ENCODE measurements at places on chromosomes 16 and 17. TPM values are rescaled to one million over a fixed set of nuclear protein-coding genes. Genes with fewer than 3 reads are reported as not detected.

OR3A2 gene
- not detected for total RNA-seq

CPNE7 gene
- 21.8 TPM for total RNA-seq

TNP2 gene
- not detected for total RNA-seq

NOTUM gene
- total RNA-seq = 0.72 TPM

DNA sequence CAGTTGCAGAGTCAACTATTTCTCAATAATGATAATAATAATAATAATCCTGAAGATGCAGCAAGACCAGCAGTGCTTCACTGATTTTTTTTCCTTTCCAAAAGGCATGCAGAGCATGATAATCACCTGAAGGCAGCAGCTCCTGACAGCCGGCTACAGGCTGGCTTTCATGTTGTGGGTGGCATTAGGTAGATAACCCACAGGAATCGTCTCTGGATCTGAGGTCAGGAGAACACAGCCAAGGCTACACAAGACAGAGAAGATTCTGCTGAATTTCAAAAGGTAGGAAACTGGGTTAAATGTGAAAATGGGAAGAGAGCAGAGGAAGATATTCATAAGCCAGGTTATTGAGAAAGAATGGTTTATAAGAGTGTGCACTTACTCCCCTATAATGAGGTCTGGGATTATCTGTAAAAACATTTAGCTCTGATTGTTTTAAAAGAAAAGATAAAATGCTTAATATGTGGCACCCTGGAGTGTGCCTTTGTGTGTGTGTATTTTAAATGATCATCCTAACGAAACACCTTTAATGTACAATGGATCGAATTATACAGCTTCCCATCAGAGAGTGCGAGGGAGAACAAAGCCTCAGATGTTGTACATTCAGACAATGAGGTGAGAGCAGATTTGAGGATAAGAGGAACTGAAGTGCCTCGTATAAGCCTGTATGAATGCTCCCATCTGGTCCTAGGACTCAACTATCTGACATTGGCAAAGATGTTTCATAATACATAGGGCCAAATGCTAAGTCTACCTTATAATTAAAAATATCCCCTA is 273.1 kb downstream of the PHKB start:
- H3K4me1 ChIP-seq = peaks cover 34% of the 10 kb centered on the region
- H3K27me3 ChIP-seq = no peaks in the 10 kb centered on the region
- H3K36me3 ChIP-seq = no peaks in the 10 kb centered on the region
- H3K27ac ChIP-seq = no peak overlapping the region
- H3K4me3 ChIP-seq = no peak overlapping the region

DNA sequence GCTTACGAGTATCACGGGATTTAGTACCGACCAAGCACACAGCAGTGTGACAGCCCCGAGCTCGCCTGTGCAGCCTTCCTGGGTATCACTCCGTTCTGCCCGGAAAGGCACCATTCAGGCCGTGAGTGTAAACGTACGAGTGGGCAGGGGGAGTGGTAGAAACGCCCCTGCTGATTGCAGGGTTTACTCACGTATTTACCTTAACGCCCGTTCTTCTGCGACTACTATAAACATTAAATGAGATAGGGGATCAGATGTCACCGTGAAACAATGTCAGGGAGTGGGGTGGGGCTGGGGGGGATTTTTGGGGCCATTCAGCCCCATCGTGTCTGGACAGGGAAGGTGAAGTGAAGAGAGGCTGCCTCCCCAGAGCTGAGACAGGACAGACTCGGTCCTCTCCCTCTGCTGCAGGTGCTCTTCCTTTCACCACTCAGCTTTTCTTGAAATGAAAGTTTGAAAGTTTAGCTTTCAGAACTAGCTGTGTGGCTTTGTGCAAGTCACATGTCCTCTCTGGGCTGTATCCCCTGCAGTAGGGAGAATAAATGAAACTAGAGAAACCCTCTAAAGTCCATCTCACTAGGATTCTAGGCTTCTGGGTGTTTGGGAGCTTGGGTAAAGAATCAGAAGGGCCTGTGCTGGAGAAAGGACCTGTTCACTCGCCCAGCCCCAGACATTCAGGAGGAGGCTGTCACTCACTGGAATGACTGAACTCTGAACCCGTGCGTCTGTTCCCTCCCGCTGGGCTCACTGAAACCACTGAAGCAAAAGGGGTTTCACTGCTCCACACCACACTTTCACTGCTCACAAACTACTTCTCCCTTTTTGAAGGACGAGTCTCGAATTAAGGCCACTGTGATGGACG is 66.7 kb downstream of the RPA1 start:
- no peaks in the 10 kb centered on the region for H3K4me1 ChIP-seq
- H3K4me3 ChIP-seq = no peak overlapping the region
- H3K27me3 ChIP-seq = no peaks in the 10 kb centered on the region
- H3K27ac ChIP-seq = no peak overlapping the region
- peaks cover 50% of the 10 kb centered on the region for H3K36me3 ChIP-seq

GRCh38 chr16:81592353-81592866 is 147.8 kb downstream of the CMIP start:
- H3K27me3 ChIP-seq = no peaks in the 10 kb centered on the region
- H3K4me3 ChIP-seq = no peak overlapping the region
- DNase-seq = peak; percentile 41
- H3K36me3 ChIP-seq = no peaks in the 10 kb centered on the region

- H3K4me1 ChIP-seq = no peaks in the 10 kb centered on the region
- H3K36me3 ChIP-seq = no peaks in the 10 kb centered on the region
- H3K4me3 ChIP-seq = no peak overlapping the region
- H3K27ac ChIP-seq = no peak overlapping the region
Observed at GRCh38 chr16:28606291-28607115, 3.3 kb downstream of the SULT1A1 start.

- H3K27ac ChIP-seq = no peak overlapping the region
- DNase-seq = peak; percentile 68
- no peaks in the 10 kb centered on the region for H3K36me3 ChIP-seq
- H3K27me3 ChIP-seq = no peaks in the 10 kb centered on the region
- no peak overlapping the region for H3K4me3 ChIP-seq
Observed at GRCh38 chr17:57652811-57653210, 92.3 kb downstream of the CCDC182 start.

DNA sequence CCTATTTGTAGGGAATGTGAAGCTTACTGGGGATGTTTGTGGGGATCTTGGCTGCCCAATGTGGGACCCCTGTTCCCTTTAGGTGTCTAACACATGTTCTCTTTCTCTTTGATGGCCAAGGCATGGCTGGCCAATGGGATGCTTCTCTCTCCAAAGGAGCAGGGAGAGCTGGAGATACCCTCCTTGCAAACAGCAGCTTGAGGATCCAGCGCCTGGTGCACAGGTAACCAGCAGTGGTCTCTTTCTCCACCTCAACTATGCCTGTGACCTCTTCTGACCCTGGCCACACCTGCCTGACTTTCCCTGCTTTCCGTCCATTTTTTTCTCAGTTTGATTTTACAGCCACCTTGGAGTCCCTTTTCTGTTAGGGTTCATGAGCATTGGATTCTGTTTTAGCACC is 16.8 kb upstream of the NKD1 start:
- no peaks in the 10 kb centered on the region for H3K4me1 ChIP-seq
- DNase-seq = no peak
- H3K36me3 ChIP-seq = no peaks in the 10 kb centered on the region
- no peak overlapping the region for H3K4me3 ChIP-seq

DNA sequence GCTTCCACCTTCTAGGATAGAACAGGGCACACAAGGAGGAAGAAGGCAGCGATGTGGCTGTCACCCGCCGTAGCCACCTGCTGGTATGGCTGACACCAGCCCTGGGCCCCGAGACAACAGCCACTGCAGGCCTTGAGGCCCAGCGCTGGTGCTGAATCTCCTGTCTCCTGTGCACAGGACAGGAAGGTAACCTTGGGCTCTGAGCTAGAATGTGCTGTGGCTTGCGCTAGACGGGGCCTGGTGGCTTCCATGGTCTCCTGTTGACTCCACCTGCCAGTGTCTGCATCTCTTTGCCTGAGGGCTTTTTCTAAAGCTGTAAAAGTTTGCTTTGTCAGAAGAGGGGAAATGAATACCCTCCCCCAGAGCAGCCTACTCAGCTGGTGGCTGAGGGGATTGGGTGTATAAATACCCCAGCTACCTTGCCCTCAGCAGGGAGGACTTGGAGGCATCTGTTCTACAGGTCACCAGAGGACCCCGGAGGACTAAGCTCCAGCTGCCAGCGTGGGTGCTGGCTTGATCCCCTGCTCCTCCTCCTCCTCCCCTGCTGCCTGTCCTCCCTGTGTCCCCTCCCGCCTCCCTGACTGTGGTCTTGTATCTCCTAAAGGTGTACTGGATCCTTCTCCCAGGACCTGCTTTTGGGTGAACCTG is 76.1 kb upstream of the SDK2 start:
- no peaks in the 10 kb centered on the region for H3K36me3 ChIP-seq
- no peaks in the 10 kb centered on the region for H3K27me3 ChIP-seq
- no peaks in the 10 kb centered on the region for H3K4me1 ChIP-seq
- DNase-seq = no peak

GRCh38 chr16:85057948-85058347 is 30.4 kb downstream of the KIAA0513 start:
- DNase-seq = no peak
- H3K36me3 ChIP-seq = peaks cover 8% of the 10 kb centered on the region
- H3K4me1 ChIP-seq = peaks cover 20% of the 10 kb centered on the region

All from osteoblast (primary cell).